ENCODE measurements at places on chromosomes 6 and 20.

DNA sequence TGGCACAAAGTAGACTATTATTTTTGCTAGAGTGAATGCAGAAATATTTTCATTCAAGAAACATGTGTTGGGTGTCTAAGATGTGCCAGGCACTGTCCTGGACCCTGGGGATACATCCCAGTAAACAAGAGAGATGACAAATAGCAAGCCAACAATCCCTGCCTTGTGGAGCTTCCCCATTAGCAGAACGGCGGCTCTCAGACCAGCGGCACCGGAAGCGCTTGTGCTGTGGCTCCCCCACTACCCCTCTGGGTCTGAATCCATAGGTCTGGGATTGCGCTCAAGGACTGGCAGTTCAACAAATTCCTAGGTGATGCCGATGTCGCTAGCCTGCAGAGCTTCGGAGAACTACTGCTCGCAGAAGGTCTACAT lies 98.5 kb upstream of the AGPAT4 start:
- DNase-seq: no peak

DNA sequence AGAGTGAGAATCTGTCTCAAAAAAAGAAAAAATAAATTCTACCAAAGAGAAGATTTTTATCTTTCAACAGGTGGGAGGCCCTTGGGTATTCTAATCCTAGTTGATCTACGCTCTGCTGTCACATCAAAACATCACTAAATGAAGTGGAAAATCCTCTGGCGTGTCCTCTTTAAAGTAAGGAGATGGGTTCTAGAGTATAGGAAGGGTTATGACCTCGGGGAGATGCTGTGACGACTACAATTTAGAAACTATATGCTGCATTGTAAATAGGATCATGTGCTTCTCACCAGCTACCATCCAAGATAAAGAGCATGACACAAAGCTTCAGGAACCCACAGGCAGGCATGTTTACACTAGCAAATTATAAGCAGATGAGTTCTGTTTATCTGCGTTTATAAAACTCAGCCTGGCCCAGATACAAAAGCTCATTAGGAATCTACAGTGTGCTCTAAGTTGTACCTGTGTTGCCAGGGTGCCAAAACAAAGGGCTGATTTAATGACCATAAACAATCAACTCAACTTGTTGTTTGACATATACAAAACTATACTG lies 197.1 kb upstream of the PLN start:
- DNase-seq: no peak

- DNase-seq: no peak
Measured at GRCh38 chr6:43296780-43297497, 1.1 kb upstream of the SLC22A7 start.

- no peak for DNase-seq
Measured at GRCh38 chr20:57464642-57465211, 60.2 kb downstream of the CTCFL start.

DNA sequence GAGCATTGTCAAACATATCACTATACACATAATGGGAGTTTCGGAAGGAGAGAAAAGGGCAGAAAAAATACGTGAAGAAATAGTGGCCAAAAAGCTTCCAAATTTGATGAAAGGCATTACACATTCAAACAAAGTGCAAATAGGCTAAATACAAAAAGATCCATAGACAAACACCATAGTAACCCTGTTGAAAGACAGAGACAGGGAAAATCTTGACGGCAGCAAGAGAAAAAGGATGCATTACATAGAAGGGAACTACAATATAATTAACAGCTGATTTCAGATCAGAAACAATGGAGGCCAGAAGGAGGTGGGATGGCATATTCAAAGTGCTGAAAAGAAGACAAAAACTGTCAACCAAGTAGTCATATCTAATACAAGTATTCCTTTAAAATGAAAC lies 170.8 kb downstream of the MRPL14 start:
- DNase-seq: no peak

DNA sequence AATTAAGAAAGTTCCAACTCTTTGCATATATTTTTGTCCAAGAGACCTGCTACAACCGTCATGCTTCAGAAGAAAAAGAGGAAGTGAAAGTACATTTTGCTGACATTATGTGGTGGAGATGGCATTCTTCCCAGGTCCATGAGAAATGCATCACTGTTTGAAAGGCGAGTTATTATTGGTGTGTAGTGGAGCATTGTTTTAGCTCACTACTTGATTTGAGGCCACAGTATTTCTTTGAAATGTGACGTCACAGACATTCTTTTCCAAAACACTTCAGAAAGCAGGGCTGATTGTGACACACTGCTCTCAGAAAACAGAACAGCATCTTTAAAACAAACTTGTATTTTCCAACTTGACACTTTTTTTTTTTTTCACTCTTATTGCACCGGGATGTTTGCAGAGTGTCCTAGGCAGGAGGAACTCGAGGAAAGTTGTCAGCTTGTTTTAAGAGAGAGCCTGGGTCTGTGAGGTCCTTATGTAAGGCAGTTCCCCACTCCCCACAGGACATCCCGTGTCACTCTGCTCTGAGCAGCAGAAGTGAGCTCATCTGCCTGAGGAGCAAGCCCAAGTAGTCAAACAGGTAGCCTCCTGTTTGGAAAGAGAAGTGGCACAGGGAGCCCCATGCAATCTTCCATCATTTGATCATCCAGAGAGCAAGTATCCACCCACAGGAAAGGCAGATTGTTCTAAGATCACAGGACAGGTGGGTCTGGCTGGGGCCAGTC lies 1.1 kb downstream of the SPTLC3 start:
- no peak for DNase-seq

DNA sequence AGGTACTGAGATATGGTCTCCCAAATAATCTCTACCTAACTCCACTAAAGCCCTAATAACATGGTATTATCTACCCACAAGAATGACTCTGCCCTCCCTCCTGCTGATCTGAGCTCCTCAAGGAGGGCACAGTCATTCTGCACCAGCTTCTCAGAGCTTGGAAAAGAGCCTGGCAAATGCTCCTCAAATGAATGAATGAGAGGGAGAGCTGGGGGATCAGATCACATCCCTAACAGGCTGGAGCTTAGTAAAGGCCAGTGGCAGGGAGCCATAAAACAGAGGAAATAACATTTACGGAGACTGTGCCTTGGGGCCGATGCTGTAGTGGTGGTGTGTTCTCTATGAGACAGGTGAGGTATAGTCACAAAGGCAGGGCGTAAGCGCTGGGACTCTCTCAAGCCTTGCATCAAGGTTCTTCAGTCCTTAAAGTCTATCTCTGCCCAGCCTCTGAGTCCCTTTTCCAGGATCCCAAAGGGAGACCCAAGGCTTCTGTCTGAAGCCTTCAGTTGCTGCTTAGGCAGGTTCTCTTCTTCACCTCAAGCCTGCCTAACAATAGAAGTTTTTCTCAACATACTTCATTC lies 7.2 kb upstream of the NNAT start:
- DNase-seq: no peak

- DNase-seq: peak; percentile 36
Measured at GRCh38 chr6:136317021-136317694, 27.5 kb upstream of the BCLAF1 start.

DNA sequence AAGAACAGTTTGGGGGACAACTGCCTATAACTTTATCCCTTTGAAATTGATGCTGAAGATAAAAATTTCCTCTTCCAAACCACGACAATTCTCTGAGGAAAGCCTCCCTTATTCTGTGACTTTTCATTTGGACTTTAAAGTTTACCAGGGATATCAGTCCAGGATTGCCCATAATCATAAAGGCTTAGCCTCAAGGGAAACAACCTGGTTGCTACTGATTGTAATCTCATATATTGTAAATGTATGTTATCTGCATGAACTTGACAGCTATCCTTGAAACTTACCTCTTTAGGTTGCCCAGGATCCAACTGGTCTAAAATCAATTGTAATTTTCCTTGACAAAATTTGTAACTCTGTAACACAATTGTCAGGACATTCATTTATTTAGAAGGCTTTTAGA lies 23.8 kb downstream of the TBC1D32 start:
- no peak for DNase-seq

- DNase-seq: no peak
Measured at GRCh38 chr6:137353346-137353745, 134.2 kb upstream of the IFNGR1 start.

DNA sequence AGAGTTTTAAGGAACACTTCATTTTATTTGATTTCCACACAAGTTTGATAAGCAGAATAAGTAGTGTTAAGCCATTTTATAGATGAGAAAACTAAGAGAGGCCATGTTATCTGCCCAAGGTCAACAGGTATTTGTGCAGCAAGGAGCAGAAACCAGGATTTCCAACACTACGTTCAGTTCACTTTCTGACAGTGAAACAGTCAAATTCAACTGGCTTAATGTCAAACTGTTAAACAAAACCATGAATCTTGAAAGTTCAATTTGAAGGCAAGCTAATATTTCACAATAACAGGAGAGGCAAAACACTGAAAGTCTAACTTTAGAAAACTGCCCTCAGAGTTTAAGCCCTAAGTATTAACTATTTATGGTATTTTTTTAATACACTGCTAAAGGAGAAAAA lies 32.6 kb downstream of the DTNBP1 start:
- no peak for DNase-seq

DNA sequence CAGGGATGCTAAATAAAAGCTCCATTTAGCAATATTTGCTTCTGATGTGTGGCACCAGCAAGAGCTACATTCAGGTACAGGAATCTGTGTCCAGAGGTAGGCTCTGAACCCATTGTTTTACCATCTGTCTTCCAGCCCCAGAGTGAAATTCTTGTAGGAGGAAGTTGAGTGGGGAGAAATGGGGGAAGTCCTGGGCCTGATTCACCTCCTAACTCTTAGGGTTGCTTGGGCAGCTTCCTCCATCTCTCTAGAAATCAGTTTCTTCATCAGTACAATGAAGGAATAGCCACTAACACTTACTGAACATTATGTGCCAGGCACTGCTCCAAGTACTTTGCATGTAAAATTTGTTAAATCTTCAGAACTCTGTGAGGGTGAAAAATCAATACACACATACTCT lies 35.1 kb upstream of the TSPYL1 start:
- DNase-seq: no peak

DNA sequence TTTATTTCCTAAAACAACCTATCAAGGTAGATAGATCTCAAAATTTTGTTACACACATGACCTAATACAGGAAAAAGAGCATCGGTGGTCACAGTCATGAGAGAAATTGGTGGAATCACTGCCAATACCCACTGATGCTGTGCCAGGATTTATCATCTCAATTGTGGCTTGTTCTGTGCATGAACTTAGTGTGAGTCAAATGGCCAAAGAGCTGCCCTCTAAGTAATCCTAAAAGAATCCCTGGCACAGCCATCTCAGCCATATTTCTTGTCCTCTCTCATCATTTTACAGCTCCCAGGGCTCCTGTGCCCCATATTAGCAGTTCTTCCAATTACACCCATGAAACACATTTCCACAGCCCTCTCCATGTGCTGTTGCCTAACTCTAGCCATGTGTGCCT lies 6.1 kb downstream of the GSTA5 start:
- DNase-seq: no peak

DNA sequence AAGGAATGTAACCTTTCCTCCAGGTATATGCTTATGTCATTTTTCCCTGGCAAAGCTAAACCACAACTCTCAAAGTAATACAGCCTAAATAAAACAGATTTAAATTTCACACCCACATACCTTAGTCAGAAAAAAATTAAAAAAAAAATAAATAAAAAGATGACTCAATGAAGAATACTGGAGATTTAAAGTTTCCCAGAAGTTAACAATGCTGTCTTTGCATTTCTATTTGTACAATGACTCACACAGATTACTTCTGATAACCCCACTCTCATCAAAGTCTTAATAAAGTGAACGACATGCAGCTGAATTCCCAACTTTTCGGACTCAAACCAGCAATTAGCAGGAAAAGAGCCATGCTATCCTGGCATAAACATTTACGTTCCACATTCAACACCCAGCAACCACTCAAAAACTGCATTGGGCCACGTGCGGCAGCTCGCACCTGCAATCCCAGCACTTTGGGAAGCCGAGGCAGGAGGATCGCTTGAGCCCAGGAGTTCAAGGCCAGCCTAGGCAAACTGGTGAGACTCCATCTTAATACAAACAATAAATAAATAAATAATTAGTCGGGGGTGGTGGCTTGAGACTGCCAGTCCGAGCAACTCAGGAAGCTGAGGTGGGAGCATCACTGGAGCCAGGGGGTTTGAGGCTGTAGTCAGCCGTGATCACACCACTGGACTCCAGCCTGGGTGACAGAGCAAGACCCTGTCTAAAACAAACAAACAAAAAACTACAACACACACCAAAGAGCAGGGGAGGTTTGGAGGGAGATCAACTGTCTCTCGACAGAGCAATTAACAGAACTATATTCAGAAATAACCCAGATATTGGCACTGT lies 130.5 kb downstream of the WDR27 start:
- no peak for DNase-seq

DNA sequence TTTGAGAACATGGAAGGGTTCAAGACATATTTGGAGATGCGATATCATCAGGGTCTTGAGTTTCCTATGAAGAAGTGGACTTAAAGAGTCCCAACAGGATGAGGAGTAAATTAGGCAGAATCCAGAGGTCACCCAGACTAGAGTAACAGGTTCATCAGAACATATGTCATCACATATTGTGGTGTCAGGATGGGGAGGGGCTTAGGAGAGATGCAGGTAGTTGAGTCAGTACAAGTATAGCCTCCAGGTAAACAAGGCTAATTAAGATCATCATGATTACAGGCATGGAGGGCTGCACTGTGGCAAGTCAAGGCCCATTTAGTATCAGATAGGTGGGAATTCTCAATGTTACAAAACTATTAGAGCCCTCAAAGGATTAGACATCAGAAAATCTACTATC lies 90.1 kb upstream of the PAK5 start:
- DNase-seq: no peak

GRCh38 chr20:7137395-7138151 lies 370.1 kb downstream of the BMP2 start:
- no peak for DNase-seq

DNA sequence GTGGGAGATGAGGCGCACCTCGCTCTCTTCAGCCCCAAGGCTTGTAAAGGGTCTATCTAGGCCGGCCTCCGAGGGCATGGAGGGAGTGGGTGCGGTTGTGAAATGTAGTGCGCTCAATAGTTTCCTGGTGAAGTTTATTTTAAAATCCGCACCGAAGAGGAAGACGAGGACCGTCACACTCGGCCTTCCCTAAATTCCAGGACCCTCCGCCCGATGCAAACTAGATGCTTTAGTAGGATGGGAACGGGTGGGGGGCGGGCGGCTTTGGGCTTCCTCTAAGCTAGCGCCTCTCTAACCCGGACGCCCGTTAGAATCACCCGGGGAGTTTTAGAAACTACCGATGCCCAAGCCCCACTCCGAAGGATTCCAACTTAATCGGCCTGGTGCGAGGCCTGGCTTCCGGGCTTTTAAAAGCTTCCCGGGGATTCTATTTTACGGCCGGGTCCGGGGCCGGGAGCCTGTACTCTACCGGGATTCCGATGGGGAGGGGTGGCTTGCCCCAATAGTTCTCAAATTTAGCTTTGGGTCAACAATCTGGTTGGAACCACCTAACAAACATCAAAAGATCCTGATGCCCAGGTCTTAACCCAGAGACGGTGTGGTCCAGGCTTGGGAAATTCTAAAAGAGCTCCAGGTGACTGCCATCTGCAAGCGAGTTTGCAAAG lies 548 bp upstream of the BCAS4 start:
- no peak for DNase-seq

Data from activated T-cell treated with anti-CD3 and anti-CD28 coated beads for 24 hours (primary cell).